ENCODE measurements at places on chromosomes 7 and 10.

GRCh38 chr7:105905910-105906568, 29.6 kb upstream of the ATXN7L1 start:
- no peak for DNase-seq

- DNase-seq, result no peak
Observed at GRCh38 chr7:128890306-128891109, 20.0 kb downstream of the KCP start.

DNA sequence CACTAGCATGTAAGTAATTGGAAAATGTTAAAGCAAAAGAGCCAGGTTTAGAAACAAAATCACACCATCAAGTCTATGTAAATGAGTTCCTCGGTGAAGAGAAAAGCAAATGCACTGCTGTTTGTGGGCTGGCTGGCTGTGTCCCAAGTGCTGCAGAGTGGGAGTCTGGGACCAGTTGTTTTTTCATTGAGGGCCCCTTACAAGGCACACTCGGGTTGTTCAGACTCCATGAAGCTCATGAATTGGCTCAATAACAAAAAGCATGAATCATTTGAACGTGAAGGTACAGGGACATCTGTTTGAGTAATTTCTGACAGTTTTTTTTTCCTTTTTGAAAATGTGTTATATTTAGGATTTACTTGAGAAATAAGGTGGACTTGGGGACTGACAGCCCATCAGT, 28.0 kb downstream of the GRK5 start:
- DNase-seq, result peak; percentile 79

DNA sequence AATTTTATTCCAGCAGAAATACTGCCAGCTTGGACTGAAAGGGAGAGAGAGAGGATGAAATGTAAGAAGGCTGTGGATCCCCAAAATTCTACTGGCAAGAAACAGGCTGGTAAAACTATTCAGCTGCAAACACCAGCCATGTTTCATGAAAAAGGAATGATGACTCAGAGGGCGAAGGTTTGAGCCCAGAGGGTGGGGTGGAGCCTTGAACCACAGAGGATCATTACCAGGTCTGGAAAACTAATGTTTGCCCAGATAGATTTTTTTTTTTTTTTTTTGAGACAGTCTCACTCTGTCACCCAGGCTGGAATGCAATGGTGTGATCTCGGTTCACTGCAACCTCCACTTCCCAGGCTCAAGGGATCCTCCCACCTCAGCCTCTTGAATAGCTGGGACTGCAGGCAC, 41.7 kb upstream of the NRF1 start:
- DNase-seq, result peak; percentile 77

GRCh38 chr10:29443745-29444523, 155.1 kb downstream of the LYZL1 start:
- DNase-seq, result peak; percentile 41

GRCh38 chr7:77284005-77284404, 84.4 kb upstream of the FGL2 start:
- DNase-seq, result no peak

DNA sequence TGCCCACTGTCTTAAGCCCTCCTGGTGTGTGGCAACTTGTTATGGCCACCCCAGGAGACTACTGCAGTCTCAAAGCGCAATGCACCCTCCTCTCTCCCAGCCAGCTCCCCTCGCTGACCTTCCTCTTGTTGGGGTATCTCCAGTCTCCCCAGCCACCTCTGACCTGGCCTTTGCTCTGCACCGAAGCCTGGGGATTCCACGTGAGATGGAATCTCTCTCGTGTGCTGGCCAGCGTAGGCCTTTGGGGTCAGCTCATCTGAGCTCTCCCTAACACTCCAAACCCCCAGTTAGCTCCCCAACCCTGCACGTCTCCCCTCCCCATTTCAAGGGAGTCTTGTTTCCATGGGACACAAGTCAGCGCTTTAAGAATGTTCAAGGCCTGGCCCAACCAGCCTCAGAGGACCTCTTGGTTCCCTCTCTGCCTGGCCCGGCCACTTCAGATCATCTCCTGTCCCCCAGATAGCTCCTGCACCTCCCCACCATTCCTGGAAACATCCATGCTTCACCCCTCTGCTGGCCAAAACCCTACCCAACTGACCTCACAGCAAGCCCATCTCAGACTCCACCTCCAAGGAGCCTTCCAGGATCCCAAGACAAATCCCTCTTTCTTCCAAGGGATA, 11.2 kb downstream of the ITPRIP start:
- peak; percentile 10 for DNase-seq

- peak; percentile 59 for DNase-seq
Observed at GRCh38 chr10:73907841-73908517, 3.0 kb upstream of the PLAU start.

DNA sequence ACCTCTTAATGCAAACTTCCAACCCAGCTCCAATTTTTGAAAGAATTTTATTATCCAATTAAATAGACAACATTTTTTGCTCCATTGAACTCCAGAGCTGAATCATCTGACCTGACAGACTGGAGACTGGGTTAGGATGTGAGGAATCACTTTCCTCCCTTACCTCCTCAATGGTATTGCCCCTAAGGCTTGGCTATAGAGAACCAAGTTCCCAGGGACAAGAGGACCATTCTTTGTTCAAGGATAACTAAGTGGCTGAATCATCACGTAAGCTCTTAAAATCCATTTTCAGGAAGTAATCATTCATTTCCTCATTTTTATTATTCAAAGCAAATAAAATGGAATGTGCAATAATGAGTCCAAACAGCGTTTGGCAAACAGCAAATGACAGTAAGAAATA, 335.1 kb downstream of the GATA3 start:
- DNase-seq, result no peak

- no peak for DNase-seq
Observed at GRCh38 chr7:92421676-92422435, 25.4 kb upstream of the GATAD1 start.

GRCh38 chr10:79270466-79271246, 76.6 kb upstream of the PPIF start:
- DNase-seq, result no peak

- DNase-seq, result no peak
Observed at GRCh38 chr7:43823941-43824340, 45.4 kb downstream of the MRPS24 start.

GRCh38 chr7:36188266-36188665, 35.2 kb downstream of the EEPD1 start:
- DNase-seq, result no peak

GRCh38 chr7:13386741-13387140, 602.7 kb downstream of the ETV1 start:
- no peak for DNase-seq

- DNase-seq, result no peak
Observed at GRCh38 chr10:62511656-62512055, 137.5 kb downstream of the ZNF365 start.

Measured in iris pigment epithelial cell (primary cell).